Stimulated activated CD8-positive, alpha-beta memory T cell treated with anti-CD3 and anti-CD28 coated beads, Interleukin-15, amount 100 ng/mL, for 24 hours (primary cell): ENCODE measurements at places on chromosomes 1 and 21.

GRCh38 chr1:166127003-166127402 is 39.8 kb downstream of the FAM78B start:
- no peak for DNase-seq

GRCh38 chr1:157652859-157653493 is 47.6 kb downstream of the FCRL3 start:
- DNase-seq = no peak

DNA sequence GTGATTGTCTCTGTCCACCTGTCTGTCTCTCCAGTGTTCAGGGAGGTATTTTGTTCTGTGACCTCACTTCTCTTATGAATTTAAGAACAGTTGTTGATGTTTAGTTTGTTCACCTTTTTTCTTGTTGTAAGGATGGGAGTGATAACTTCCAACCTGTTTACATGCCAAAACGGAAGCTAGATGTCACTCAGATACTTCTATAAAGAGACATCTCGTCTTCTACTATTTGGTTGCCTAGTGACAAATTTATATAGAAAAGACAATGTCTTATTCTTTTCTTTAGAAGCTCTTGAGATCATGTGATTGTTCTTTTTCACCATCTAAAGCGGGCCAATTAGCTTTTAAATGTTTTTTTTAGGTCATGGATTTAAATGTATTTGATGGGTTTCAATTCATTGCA is 33.8 kb downstream of the PRSS38 start:
- no peak for DNase-seq

GRCh38 chr1:42173155-42173933 is 8.8 kb upstream of the GUCA2A start:
- peak; percentile 34 for DNase-seq

DNA sequence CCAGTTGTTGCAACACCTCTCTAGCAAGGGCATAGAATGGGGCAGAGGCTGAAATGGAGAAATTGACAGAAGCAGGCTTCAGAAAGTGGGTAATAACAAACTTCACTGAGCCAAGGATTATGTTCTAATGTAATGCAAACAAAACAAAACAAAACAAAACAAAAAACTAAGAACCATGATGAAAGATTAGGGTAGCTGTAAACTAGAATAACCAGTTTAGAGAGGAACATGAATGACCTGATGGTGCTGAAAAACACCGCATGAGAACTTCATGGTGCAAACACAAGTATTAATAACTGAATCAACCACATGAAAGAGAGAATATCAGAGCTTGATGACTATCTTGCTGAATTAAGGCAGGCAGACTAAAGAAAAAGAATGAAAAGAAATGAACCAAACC is 1707.7 kb downstream of the BRINP3 start:
- DNase-seq = no peak

- no peak for DNase-seq
These were observed 81.9 kb upstream of the LBR start for GRCh38 chr1:225509770-225510169.

GRCh38 chr1:215292932-215293331 is 210.4 kb downstream of the KCNK2 start:
- no peak for DNase-seq

DNA sequence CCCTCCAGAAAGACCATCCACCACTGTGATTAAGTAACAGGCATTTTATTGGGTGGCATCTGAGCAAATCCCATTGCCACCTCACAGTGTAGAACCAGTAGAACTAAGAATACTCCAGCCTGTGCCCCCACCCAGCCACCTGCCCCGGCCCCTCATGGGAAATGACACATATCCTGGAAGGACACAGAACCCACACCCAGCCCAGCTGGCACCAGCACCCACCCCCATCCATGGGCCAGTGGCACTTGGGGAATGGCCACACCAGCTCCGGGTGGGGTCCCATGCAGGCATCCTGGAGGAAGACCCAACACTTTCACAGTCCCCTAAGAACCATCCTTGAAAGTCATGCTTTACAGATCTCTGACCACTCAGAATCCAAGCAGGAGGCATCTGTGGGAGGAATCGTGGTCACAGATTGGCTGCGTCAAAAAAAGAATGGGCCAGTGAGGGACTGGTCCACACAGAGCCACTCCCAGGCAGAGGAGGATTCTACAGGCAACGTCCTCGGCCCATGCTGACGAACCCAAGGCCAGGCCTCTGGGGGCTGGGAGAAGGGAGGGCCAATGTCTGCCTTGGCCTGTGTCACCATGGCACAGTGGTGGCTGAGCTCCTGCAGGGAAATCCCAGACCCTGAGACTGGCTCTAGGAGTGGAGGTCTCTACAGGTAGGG is 12.1 kb upstream of the TAS1R2 start:
- no peak for DNase-seq

DNA sequence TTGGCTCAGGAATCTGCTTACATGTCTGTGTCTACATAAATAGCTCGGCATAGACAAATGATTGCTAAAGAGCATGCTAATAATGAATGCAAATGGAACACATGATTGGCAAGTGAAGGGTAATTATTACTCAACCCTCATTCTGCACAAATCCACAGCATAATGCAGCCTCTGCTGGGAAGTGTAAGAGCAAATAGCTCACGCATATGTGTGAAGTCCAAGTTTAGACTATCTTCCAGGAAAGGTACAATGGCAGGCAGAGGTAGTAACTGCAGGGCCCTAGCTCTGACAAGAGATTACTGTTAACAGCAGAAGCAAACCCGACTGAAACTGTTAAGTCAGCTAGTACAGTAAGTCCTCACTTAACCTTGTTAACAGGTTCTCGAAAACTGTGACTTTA is 7.0 kb upstream of the IL6R start:
- DNase-seq = no peak

DNA sequence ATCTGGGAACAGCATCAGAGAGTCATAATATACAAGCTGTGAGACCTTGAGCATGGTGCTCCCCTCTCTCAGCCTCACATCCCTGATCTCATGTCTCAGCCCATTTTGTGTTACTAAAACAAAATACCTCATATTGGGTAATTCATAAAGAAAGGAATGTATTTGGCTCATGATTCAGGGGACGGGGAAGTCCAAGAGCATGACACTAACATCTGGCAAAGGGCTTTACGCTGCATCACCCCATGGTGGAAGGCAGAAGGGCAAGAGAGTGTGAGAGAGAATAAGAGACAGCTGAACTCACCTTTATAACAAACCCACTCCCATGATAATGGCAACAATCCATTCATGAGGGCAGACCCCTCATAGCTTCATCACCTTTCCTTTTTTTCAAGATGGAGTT is 36.5 kb downstream of the RNASEL start:
- DNase-seq = no peak

- no peak for DNase-seq
These were observed 20.7 kb upstream of the ADARB1 start for GRCh38 chr21:45053561-45054226.

DNA sequence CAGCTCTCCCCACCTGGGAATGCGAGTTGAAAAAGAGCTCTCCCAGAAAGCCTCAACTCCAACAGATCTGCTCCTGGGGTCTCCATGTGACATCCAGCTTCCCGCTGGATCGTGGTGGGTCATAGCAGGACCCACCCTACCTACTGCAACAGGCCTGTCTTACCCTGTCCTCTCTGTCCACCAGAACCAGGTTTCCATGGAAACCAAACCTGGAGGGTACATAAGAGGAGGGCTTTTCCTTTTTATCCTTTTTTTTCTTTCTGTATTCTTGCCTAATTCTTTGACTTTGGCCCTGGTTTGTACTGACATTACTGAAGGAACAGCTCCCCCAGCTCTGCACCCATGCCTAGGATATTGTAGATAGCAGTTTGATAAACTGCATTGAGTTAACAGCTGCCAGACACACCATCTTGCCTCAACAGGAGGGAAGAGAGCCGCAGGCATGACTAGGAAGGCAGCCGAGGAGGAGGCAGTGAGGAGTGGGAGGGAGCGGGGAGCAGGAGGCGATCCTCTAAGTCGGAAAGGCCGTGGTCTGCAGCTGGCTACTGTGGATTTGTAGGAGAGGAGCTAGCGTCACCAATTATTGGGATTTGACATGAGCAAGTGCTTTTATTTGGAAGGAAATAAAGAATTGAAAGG is 9.7 kb upstream of the FMOD start:
- DNase-seq = no peak

DNA sequence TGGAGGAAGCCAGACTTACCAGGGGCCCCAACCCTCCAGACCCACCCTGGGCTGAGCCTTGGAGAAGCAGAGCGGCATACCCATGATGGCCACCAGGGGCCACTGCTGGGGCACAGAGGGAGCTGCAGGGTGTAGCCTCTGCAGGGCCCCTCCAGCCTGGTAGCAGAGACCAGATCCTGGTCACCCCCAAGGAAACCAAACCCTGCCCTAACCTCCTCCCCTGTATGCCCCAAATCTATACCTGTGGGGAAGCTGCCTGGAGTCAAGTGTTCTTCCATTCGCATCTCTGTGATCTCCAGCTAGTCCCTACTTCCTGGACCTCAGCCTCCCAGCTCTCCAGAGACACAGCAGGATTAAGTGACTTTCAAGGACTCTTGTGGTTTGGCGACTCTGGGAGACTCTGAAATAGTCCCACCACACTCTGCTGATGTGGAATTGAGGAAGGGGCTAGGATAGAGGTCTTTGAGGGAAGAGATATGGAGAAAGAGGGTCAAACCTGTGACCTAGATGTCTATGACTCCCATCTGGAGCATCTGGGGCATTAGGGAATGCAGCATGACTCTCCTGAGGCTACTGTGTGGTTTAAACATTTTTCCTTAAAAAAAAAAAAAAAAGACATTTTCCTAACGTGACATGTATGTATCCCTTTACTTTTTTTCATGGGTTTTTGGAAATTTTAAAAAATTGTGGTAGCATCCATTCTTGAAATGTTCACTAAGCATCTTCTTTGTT is 119.2 kb upstream of the IPO9 start:
- DNase-seq = peak; percentile 23

DNA sequence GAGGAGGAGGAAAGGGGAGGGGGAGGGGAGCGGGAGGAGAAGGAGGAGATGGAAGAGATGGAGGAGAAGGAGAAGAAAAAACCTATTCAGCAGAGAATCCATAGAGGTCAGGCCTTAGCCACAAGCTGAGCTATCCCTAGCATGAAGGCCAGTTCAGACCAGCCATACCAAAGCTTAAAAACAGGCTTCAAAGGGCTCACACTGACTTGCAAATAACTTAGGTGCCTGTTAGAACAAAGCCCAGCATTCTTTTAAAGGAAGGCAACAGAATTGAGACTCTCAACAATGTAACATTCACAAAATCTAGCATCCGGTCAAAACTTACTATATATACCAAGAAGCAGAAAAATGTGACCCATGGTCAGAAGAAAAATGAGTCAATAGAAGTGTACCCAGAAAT is 43.6 kb upstream of the IFFO2 start:
- no peak for DNase-seq

GRCh38 chr21:21163904-21164303 is 165.7 kb downstream of the NCAM2 start:
- DNase-seq = no peak

DNA sequence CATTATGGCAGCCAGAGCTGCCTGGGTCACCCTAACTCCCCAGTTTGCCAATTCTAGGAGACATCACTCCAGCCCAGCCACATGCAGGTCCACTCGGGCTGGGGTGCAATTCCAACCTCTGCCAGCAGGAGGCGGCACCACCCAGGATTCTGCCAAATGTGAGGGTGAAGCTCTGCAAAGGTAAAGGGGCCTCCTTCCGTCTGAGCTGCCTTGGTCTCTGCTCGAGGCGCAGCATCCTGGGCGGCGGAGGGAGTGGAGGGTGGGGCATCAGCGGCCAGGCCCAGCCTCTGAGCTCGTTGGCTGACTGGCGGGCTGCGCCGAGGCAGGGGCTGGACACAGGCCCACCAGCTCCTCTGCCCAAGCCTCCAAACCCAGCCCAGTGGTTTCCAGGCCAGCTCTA is 63.8 kb downstream of the ARHGEF16 start:
- peak; percentile 19 for DNase-seq

DNA sequence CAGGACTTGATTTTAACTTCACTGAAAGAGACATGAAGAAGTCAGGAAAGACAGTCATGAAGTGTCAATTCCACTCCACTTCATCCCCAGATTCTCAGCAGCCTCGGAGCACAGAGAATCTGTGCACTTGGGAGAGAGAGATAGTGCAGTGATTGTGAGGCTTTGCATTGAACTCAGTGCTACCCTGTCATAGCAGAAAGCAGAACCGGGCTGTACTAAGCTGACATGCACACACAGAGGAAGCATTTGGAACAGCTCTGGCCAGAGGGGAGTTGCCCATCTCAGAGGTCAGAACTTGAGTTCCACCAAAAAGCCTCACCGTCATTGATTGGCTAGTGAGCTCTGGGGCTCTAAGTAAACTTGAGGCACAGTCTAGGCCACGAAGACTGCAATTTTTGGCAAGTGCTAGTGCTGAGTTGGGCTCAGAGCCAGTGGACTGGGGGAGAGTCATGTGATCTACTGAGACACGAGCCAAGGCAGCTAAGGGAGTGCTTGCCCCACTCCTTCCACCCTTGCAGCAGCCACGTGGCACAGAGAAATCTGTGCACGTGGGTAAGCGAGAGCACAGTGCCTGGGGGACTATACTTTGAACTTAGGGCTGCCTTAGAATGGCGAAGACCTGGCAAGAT is 810.2 kb upstream of the ADAMTS5 start:
- no peak for DNase-seq

DNA sequence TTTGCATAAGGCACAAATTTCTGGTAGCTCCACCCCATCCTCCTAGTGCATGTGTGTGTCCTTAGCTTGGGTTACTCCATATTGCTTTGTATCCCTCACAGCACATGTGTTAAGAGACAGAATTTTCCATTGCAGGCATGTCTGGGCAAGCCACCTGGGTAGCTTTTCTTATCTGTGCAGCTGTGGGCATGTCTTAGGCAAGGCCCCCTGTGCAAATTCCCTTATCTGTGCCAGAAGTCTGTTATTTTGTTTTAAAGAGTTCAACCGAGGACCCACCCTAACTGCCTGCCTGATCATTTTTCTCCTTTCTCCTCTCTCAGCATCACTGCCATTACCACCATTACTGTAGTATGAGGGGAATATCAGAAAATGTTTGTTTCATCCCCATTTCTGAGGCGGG is 131.9 kb downstream of the CYYR1 start:
- no peak for DNase-seq

GRCh38 chr1:184792450-184792969 is 37.9 kb upstream of the EDEM3 start:
- DNase-seq = no peak

GRCh38 chr1:115373305-115373704 is 35.3 kb upstream of the NGF start:
- DNase-seq = no peak

GRCh38 chr1:61609040-61609439 is 115.9 kb downstream of the TM2D1 start:
- DNase-seq = no peak
